NCI-H1436 treated with DMSO at 0.1 percent for 48 hours (cell line): ENCODE measurements at places on chromosomes 4 and X.

DNA sequence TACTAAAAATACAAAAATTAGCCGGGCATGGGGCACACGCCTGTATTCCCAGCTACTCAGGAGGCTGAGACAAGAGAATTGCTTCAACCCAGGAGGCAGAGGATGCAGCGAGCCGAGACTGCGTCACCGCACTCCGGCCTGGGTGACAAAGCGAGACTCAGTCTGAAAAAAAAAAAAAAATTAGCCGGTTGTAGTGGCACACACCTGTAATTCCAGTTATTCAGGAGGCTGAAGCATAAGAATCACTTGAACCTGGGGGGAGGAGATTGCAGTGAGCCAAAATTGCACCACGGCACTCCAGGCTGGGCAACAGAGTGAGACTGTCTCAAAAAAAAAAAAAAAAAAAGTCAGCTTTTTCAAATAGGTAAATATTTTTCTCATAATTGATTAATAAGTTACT, 71.9 kb downstream of the WDFY3 start:
- DNase-seq, result no peak

GRCh38 chr4:10083331-10083771, 33.2 kb downstream of the WDR1 start:
- DNase-seq, result no peak

DNA sequence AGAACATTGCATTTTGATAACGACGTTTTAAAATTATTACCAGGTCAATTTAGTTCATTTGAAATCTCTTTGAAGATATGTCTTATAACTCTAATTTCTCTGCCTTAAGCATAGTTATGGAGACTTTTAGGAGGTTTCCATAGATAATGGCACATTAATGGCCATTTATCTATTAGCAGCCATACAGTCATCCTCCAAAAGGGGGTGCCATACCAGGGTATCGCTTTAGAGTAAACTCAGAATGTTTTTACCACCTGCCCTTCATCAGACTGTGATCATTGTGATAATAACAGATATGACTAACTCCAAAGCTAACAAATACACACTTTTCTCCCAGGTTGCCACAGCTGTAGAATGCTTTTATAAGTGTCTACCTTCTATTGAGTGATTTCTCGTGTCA, 461.5 kb downstream of the FSTL5 start:
- no peak for DNase-seq

GRCh38 chrX:50108264-50108663, 92.5 kb downstream of the AKAP4 start:
- no peak for DNase-seq

DNA sequence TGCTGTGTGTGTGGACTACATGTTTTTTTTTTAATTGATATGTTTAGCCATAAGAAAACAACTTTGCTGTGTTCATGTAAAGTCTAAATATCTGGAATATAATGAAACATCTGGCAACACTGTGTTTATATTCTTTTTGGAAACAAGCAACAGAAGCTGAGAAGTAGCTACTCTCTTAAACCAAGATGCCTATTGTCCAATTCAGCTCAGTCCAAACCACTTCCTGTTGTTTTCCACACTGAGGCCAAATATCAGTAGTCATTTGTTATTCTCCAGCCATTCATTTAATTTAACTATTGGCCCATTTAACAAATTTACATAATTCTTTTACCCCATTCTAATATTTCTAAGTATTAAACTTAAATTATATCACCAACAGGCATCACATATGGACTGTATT, 903.0 kb upstream of the SLIT2 start:
- DNase-seq, result no peak

GRCh38 chr4:86633854-86634253, 39.7 kb downstream of the PTPN13 start:
- DNase-seq, result no peak

DNA sequence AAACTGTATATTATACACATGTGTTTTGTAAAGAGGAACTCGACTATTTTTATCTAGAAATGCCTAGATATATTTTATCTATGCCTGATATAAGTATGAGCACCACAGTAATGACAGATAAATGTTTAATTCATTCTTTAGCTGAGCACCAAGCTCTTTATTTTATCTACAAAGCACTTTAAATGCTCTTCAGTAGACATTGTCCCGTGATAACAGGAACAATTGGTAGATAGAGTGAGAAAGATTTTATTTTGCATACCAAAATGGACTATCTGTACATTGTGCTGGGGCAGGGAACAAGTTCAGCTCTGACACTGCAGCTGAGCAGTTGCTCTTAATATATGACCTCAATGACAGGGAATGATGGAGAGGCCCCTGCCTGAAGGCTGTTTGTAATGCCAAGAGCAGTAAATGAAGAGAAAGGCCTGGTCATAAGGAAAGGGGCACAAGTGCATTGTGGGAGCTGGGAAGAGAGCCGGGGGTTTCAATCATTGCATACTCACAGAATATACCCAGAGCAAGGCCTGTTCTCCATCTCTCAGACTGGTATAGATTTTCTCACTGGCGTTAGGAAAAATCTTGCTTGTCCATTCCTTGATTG, 57.3 kb downstream of the SEPTIN11 start:
- no peak for DNase-seq

DNA sequence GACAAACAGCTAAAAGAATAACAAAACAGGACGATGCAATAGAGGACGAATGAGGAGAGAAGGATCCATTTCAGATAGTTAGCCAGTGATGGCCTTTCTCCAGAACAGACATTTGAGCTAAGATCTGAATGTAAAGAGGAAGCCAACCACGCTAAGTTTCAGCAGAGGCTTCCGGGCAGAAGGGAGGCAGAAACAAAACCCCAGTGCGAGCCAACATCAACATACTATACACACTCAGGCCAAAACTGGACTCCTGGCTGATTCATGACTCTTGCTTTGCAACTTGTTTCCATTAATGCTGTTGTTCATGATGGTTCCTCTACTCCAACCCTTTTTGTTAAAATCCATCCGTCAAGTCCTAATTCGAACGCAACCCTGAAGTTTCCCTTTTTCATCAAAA, 730.3 kb downstream of the TRIML1 start:
- no peak for DNase-seq

- no peak for DNase-seq
Measured at GRCh38 chrX:41733939-41734338, 10.0 kb downstream of the GPR82 start.

DNA sequence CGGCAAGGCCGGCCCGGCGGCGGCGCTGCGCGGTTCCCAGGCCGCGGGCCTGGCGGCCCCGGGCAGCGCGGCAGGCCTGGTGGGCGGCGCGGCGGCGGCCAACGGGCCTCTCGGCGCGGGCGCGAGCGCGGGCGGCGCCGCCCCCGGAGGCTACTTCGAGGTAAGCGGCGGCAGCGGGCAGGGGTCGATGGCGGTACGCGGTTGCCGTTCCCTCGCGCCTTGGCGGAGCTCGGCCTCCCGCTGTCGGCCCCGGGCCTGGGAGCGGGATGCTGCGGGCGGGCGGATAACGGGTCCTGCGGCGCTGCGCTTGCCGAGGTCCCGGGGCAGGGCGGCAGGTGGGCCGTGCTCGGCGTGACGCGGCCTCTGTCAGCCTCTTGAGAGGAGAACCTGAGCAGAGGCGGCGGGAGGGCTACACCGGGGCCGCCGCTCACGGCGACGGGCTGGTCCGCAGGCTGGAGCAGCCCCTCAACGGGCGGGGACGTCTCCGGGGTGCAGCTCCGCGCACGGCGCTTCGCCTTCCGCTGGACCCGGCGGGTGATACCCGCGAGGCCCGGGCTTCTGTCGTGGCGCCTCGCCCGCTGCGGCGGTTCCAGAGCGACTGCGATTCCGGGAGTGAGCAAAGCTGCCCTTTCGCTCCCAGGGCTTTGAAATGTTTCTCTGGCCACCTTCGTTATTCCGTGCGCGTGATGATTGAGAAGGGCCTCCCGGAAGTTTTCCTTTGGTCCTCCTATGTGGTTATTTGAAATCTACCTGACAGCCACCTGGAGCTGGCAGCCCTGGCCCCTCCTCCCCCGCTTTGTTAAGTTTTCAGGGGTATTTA, 774 bp downstream of the FAM193A start:
- DNase-seq, result no peak

GRCh38 chr4:150160473-150160872, 82.2 kb downstream of the DCLK2 start:
- no peak for DNase-seq

GRCh38 chrX:134646691-134647090, 11.6 kb downstream of the PLAC1 start:
- no peak for DNase-seq

- DNase-seq, result no peak
Measured at GRCh38 chr4:73816814-73817213, 19.7 kb upstream of the CXCL6 start.

DNA sequence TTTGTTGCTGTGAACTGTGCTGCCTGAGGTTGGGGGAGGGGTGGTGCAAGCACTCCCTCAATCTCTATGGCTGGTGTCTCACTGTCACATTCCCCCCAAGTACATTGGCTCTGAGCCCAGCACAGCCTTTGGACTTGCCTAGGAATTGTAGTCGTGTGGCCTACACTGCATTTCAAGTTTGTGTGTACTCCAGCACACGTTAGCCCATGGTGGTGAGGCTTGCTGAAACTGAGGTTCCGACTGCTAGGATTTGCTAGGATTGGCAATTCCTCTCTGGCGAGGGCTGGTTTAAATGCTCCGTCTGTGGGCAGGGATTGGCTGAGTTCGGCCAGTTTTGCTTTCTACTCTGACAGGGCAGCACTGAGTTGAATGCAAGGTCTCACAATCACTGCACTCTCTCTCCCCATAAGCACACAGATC, 121.7 kb upstream of the CXXC4 start:
- DNase-seq, result no peak

GRCh38 chrX:66014556-66014955, 25.3 kb downstream of the VSIG4 start:
- DNase-seq, result no peak

DNA sequence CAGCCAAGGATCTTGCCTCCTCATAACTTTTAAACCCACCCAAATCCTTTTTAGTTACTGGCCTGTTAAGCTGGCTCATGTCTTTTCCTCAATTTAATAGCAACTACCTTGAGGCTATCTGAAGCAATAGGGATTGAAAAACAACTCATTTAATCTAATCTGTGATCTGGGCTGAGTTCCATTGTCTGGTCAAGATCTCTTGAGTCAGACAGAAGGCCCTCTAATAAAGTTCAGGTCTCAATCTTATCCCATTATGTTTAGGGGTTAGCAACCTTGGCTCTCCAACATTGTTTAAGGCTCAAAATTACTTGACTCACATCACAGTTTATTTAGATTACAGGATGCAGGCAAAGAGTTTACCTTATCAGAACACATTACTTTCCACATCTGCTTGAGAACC, 436.1 kb downstream of the ANKRD50 start:
- no peak for DNase-seq

DNA sequence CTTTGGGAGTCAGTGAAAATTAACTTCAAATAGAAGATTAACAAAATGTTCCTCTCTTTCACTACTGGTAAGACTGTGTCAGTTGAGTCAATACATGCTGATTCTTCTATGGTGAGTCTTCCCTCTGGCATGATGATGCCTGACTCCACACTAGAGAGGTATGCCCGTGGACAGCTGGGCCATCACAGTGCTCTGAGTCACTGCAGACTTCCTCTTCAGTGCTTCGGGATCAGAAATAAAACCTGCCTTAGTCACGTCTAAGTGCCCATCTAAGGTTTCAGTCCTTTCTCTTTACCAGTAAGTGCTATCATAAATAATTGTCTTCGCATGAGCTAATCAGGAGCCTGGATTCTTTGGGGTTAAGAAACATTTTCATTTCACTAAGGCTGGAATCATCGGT, 1.6 kb upstream of the ASB5 start:
- peak; percentile 21 for DNase-seq

DNA sequence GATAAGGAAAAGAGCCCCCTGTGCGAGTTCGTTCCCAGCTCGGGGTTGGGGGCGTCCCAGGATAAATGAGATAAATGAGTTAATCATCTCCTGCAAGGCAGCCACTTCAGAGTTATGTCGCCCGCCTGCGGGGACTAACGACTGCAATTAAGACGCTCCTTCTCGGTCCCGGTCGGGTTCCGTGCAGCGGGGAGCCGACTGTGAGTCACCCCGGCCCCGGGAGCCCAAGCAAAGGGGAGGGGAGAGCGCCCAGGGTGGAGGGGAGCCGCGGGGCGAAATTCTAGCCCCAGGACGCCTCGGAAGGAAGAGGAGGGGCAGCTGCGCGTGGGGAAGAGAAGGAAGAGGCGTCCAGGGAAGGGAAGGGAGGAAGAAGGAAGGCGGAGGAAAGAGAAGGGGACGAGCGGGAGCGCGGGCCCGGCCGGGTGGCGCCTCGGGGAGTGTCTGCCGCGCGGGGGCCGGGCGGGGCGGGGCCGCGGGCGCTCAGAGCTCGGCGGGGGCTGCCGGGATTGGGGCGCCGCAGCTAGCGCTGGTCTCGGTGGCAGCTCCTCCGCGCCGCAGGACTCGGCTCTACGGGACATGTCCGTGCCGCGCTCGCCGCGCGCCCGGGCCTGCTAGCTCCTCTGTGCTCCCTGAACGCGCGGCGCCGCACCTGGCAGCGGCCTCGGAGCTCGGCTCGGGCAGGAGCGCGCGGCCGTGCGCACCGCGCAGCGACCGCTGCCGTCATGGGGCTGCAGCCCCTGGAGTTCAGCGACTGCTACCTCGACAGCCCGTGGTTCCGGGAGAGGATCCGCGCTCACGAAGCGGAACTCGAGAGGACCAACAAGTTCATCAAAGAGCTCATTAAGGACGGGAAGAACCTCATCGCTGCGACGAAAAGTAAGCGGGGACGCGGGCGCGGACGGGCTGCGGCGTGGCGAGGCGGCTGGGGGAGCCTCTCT, at the start of gene ARHGAP10:
Gene ARHGAP10, plus strand, starts transcription at position 509 of the 938 bp plus-strand sequence. Its CDS starts 214 bp downstream, at position 723.
- DNase-seq, result no peak

DNA sequence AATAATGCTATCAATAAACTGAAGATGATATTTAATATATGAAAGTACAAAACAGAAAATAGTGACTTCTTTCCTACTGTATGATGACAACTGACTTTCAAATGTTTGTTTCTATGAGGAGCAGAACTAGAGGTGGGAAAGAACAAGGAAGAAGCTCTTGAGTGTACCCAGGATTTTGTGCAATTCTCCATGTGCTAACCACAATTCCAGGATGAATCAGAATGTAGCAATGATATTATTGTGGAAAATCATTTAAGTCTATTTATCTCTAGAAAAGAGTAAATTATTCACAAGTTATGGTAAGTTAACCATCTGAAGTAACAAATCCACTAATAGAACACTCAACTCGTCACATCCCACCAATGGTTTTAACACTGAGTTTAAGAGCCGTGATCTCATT, 324.1 kb upstream of the EMCN start:
- DNase-seq, result no peak

GRCh38 chr4:108042927-108043326, 53.2 kb downstream of the HADH start:
- no peak for DNase-seq

- no peak for DNase-seq
Measured at GRCh38 chr4:76708971-76709771, 188.8 kb downstream of the SOWAHB start.

GRCh38 chr4:38591617-38592337, 72.2 kb upstream of the KLF3 start:
- no peak for DNase-seq

GRCh38 chr4:88963817-88964216, 93.2 kb downstream of the FAM13A start:
- peak; percentile 64 for DNase-seq

- DNase-seq, result no peak
Measured at GRCh38 chrX:35617836-35618235, 180.3 kb upstream of the MAGEB16 start.

GRCh38 chr4:75633846-75634245, 3.5 kb upstream of the CDKL2 start:
- no peak for DNase-seq
